Hematopoietic multipotent progenitor cell (in vitro differentiated cells): ENCODE measurements at places on chromosomes 4 and X.

DNA sequence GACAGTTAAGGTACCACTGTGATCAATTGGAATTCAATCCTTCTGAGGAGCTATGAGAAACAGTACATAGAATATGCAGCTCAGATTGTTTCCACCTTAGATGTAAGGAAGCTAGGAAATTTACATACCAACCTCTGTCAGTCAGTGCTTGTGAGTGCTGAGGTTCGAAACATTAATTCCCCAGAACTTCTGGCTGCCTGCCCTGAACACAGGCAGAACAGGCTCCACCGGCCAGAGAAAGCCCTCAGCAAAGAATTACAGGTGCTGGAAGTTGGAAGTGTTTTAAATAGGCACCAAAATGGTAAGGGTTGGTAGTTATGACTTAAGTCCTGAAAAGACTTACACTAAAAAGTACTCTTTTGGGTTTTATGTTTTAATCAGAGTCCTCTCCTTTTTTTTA, 651.8 kb downstream of the C4orf33 start:
- DNase-seq, result no peak

DNA sequence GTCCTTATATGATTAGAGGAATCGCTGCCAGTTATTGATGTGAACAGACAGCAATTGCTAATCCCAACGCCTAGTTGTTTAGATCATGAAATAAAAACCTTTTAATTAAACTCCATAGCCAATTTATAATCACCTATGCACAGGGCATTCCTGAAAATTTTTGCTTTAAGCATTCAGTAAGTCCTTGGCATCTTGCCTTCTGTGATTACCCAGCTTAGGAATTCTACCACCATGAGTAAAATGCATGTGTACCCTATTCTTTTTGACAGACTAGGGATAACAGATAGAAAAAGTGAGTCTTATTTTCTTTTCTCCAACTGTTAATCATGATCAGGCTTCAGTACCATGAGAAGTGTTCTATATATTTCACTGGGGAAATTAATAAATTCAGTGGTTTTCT, 995.3 kb upstream of the GRIA3 start:
- DNase-seq, result no peak

- DNase-seq, result no peak
Measured at GRCh38 chrX:139290310-139290709, 240.2 kb upstream of the F9 start.

- DNase-seq, result no peak
Measured at GRCh38 chr4:2817701-2818350, 24.9 kb downstream of the SH3BP2 start.

DNA sequence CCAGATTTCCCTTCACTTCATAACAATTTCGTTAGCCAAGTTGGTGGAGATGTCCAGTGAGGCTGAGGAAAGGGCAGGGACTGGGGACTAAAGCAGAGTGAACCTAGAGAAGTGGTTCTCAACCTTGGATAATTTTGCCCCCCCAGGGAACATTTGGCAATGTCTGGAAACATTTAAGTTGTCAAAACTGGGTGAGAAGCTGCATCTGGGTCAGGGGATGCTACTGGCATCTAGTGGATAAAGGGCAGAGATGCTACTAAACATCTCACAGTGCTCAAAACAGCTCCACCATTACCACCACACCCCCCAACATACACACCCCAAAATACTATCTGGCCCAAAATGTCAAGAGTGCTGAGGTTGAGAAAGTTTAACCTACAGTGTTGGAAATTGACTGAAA, 32.0 kb upstream of the FGF16 start:
- DNase-seq, result no peak

- no peak for DNase-seq
Measured at GRCh38 chrX:48465336-48465933, 4.6 kb downstream of the SLC38A5 start.

DNA sequence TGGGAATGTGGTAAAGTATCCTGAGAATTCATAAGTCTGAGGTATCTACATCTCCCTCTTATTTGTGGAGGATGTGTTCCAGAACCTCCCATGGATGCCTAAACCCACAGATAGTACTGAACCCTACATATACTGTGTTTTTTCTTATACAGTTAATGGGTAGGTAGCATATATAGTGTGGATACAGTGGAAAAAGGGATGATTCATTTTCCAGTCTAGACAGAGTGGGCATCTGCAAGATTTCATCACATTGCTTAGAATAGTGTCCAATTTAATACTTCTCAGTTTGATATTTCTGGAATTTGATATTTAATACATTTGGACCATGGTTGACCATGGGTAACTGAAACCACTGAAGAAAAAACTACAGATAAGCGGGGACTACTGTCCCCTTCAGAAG, 155.0 kb upstream of the ANKRD50 start:
- DNase-seq, result no peak

DNA sequence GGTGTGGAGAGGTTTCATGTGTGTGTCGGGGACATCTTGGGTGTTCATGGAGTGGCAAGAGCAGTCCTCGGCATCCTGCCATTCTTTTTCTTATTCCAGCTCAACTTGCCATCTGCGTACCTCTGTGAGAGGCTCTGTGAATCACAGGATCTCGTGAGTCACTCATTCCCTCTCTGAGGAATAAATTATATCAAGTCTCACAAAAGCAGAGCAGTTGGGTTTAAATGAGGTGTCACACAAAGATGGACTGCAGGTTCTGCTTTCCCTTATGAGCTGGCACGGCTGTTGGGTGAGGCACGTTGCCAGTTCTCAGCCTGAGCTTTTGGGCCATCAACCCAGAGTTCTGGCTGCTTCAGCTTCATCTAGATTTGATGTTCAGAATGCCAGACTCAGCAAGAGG, 6.8 kb upstream of the OCIAD2 start:
- no peak for DNase-seq
